ENCODE measurements at places on chromosomes 12 and 14. TPM values are rescaled to one million over a fixed set of nuclear protein-coding genes. Genes with fewer than 3 reads are reported as not detected.

Gene SERPINA5
- total RNA-seq = 0.56 TPM

DNA sequence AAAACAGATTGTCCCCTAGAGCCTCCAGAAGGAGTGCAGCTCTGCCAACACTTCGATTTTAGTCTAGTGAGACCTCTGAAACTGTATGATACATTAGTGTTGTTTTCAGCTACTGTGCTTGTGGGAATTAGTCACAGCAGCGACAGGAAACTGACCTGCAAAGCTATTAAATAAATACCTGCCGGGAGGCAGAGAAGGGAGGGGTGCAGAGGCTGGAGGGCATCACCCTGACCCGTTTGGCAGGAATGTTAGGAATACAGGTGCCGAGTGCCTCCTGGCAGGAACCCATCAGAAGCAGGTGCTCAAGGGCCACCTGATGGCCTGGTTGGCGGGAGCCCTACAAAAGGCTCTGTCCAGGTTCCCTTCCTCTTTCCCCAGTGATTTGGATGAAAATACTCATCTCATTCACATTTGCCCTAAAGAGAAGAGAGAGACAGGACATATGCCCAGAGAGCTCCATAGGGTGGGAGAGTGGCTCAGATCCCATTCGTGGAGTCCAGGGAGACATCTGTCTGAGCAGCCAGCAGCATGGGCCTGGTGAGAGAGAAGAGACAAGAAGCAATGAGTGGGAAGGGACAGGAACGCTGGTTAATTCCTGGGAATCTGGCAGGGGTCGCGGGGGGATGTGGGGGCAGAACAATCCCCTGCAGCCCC, 44.6 kb downstream of the C14orf132 start:
- peaks cover 8% of the 10 kb centered on the region for H3K4me1 ChIP-seq
- H3K27ac ChIP-seq = no peak overlapping the region

Gene GNS
- total RNA-seq = 199 TPM

Gene KRT6C
- not detected for total RNA-seq

Gene POLR3B
- 9.6 TPM for total RNA-seq

- no peaks in the 10 kb centered on the region for H3K36me3 ChIP-seq
- peaks cover 19% of the 10 kb centered on the region for H3K4me1 ChIP-seq
- H3K27me3 ChIP-seq = no peaks in the 10 kb centered on the region
- H3K27ac ChIP-seq = peak overlapping the region; percentile 87
- DNase-seq = no peak
Measured at GRCh38 chr12:1797991-1798640, 22.2 kb upstream of the LRTM2 start.

- no peaks in the 10 kb centered on the region for H3K4me1 ChIP-seq
- H3K27ac ChIP-seq = no peak overlapping the region
- no peaks in the 10 kb centered on the region for H3K36me3 ChIP-seq
- no peak for DNase-seq
- peaks cover 88% of the 10 kb centered on the region for H3K27me3 ChIP-seq
- no peak overlapping the region for H3K4me3 ChIP-seq
Measured at GRCh38 chr12:54038871-54039414, 6.1 kb downstream of the HOXC5 start.

GRCh38 chr12:19967431-19967830, 400.9 kb upstream of the PDE3A start:
- no peak for DNase-seq
- H3K36me3 ChIP-seq = no peaks in the 10 kb centered on the region
- H3K4me1 ChIP-seq = no peaks in the 10 kb centered on the region
- H3K27me3 ChIP-seq = no peaks in the 10 kb centered on the region
- H3K4me3 ChIP-seq = no peak overlapping the region

- no peaks in the 10 kb centered on the region for H3K27me3 ChIP-seq
- peaks cover 53% of the 10 kb centered on the region for H3K4me1 ChIP-seq
- H3K36me3 ChIP-seq = peaks cover 10% of the 10 kb centered on the region
- H3K27ac ChIP-seq = no peak overlapping the region
- DNase-seq = no peak
Measured at GRCh38 chr12:52242442-52243258, 9.6 kb downstream of the KRT7 start.

DNA sequence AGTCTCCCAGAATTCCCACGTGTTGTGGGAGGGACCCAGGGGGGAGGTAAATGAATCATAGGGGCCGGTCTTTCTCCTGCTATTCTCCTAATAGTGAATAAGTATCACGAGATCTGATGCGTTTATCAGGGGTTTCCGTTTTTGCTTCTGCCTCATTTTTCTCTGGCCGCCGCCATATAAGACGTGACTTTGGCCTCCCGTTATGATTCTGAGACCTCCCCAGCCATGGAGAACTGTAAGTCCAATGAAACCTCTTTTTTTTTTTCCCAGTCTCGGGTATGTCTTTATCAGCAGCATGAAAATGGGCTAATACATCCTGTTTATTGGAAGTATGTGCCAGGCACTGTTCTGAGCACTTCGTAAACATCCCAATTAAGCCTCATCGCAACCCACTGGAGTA, 788 bp downstream of the KRT72 start:
- H3K36me3 ChIP-seq = no peaks in the 10 kb centered on the region
- no peak overlapping the region for H3K27ac ChIP-seq
- H3K27me3 ChIP-seq = peaks cover 35% of the 10 kb centered on the region
- H3K4me3 ChIP-seq = no peak overlapping the region

- DNase-seq = no peak
- H3K36me3 ChIP-seq = no peaks in the 10 kb centered on the region
- no peaks in the 10 kb centered on the region for H3K27me3 ChIP-seq
- no peaks in the 10 kb centered on the region for H3K4me1 ChIP-seq
- no peak overlapping the region for H3K27ac ChIP-seq
Measured at GRCh38 chr12:40820794-40821484, 128.7 kb downstream of the CNTN1 start.

- no peaks in the 10 kb centered on the region for H3K36me3 ChIP-seq
- H3K4me3 ChIP-seq = no peak overlapping the region
- DNase-seq = no peak
- no peak overlapping the region for H3K27ac ChIP-seq
- peaks cover 20% of the 10 kb centered on the region for H3K4me1 ChIP-seq
Measured at GRCh38 chr12:52168019-52168717, 23.6 kb downstream of the KRT80 start.

Gene SLCO1B1
- not detected for total RNA-seq

Gene OS9
- 294 TPM for total RNA-seq

GRCh38 chr12:57657744-57658143, 24.7 kb upstream of the B4GALNT1 start:
- no peak for DNase-seq
- no peaks in the 10 kb centered on the region for H3K36me3 ChIP-seq
- no peaks in the 10 kb centered on the region for H3K27me3 ChIP-seq
- H3K27ac ChIP-seq = no peak overlapping the region
- H3K4me1 ChIP-seq = peaks cover 6% of the 10 kb centered on the region

DNA sequence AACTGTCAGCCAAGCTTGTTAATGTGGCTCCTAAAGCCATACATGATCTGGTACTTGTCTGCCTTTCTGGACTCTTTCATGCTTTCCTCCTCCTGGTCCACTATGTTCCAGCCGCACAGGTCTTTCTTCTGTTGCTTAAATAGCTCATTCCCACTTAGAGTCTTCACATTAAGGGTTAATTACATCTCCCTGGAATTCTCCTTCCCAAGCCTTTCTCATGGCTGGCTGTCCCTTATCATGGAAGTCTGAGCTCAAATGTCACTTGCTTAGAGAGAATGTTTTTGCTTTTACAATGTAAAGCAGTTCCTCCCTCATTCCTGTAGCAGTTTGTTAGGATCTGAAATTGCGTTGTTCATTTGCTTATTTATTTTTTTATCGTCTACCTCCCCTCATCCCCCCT, 199.6 kb downstream of the TRHDE start:
- no peak overlapping the region for H3K4me3 ChIP-seq
- no peaks in the 10 kb centered on the region for H3K36me3 ChIP-seq
- no peak overlapping the region for H3K27ac ChIP-seq
- H3K27me3 ChIP-seq = no peaks in the 10 kb centered on the region
- no peak for DNase-seq
- no peaks in the 10 kb centered on the region for H3K4me1 ChIP-seq

DNA sequence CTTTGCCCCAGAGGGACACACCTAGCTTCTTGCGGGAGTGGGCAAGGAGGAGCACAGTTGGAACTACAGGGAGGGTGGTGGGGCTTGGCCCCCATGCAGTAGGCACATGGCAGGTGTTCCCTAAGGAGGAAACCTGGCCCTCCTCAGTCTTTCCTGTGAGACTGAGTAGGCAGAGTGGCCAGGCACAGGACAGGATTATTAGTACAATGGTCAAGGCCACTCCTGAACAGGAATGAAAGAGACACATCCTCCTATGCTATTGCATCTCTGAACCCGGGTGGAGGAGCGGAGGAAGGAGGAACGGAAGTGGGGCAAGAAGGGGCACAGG, 846 bp downstream of the MYO1A start:
- no peaks in the 10 kb centered on the region for H3K27me3 ChIP-seq
- peaks cover 9% of the 10 kb centered on the region for H3K4me1 ChIP-seq
- no peak overlapping the region for H3K4me3 ChIP-seq

DNA sequence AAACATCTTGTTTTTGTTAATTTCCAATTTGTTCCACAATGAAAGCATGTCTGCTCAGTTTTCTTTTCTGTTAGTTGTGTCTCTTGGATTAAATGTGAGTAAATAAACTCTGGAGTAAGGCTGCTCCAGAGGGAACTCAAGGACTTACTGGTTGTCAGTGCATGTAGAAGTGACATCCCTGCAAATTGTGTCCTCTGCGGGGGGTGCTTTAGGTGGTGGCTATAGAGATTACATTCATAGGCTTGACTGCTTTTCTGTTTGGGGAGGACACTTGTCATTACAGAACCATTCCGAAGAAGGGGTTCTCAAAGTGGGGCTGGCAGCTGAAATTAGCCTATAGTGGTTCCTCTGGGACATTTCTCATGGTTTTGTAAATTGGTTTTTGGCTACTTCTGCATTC, 8.8 kb downstream of the TMTC2 start:
- H3K27ac ChIP-seq = no peak overlapping the region
- no peak for DNase-seq
- H3K4me3 ChIP-seq = no peak overlapping the region

GRCh38 chr12:29581631-29582030, 84.1 kb upstream of the OVCH1 start:
- no peaks in the 10 kb centered on the region for H3K36me3 ChIP-seq
- H3K4me3 ChIP-seq = no peak overlapping the region
- peaks cover 24% of the 10 kb centered on the region for H3K4me1 ChIP-seq
- no peak overlapping the region for H3K27ac ChIP-seq
- no peaks in the 10 kb centered on the region for H3K27me3 ChIP-seq
- no peak for DNase-seq

Gene NOVA1
- total RNA-seq = 3.4 TPM

- peaks cover 2% of the 10 kb centered on the region for H3K27me3 ChIP-seq
- DNase-seq = no peak
- no peak overlapping the region for H3K27ac ChIP-seq
- H3K4me3 ChIP-seq = no peak overlapping the region
- H3K4me1 ChIP-seq = no peaks in the 10 kb centered on the region
- H3K36me3 ChIP-seq = no peaks in the 10 kb centered on the region
Measured at GRCh38 chr14:105987563-105987962, 461.2 kb downstream of the TMEM121 start.

DNA sequence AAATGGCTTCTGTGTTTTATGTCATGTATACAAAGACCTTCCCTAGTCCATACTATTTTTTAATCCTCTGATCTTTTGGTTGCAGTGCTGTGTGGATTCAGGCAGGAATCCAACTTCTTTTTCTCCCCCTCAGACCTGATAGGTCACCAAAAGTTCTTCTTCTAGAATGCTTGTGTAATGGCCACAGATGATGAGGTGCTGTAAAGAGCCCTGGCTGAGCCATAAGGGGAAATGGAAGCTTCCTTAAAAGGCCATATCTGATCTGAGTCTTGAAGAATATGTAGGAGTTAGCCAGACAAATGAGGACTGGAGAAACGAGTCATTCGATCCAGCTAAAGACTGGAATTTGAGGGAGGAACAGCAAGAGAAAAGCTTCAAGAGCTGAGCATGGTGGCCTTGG, 353.9 kb downstream of the PCNX1 start:
- H3K4me1 ChIP-seq = no peaks in the 10 kb centered on the region
- H3K36me3 ChIP-seq = no peaks in the 10 kb centered on the region
- no peak overlapping the region for H3K27ac ChIP-seq
- no peak for DNase-seq

DNA sequence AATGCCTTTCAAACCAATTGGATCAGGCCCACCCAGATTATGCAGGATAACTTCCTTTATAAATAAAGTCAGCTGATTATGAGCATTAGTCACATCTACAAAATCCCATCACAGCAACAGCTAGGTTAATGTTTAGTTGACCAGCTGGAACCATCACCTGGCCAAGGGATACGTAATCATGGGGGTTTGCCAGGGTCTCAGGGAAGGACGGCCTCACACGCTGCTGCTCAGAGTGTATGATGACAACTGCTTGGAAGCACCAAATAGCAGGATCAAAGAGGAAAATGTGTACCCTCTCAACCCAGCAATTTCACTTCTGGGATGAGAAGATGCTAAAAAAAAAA, 162.6 kb downstream of the SLC15A4 start:
- no peak overlapping the region for H3K27ac ChIP-seq
- H3K36me3 ChIP-seq = no peaks in the 10 kb centered on the region
- no peak overlapping the region for H3K4me3 ChIP-seq

- no peak overlapping the region for H3K27ac ChIP-seq
- H3K27me3 ChIP-seq = no peaks in the 10 kb centered on the region
- no peak for DNase-seq
- no peaks in the 10 kb centered on the region for H3K4me1 ChIP-seq
- no peak overlapping the region for H3K4me3 ChIP-seq
Measured at GRCh38 chr12:122306407-122306806, 40.1 kb upstream of the VPS33A start.

Gene ARHGEF25
- total RNA-seq = 11.5 TPM

Gene VWF
- 468 TPM for total RNA-seq

Gene FZD10
- 1.9 TPM for total RNA-seq

- no peak overlapping the region for H3K4me3 ChIP-seq
- H3K27ac ChIP-seq = no peak overlapping the region
- no peaks in the 10 kb centered on the region for H3K36me3 ChIP-seq
- H3K4me1 ChIP-seq = peaks cover 55% of the 10 kb centered on the region
- no peak for DNase-seq
Measured at GRCh38 chr14:52936437-52936836, 14.4 kb downstream of the FERMT2 start.

GRCh38 chr12:75172611-75173010, 37.0 kb downstream of the KCNC2 start:
- H3K27ac ChIP-seq = no peak overlapping the region
- DNase-seq = no peak
- no peaks in the 10 kb centered on the region for H3K36me3 ChIP-seq
- no peaks in the 10 kb centered on the region for H3K4me1 ChIP-seq

Gene KCNK13
- 1.2 TPM for total RNA-seq

DNA sequence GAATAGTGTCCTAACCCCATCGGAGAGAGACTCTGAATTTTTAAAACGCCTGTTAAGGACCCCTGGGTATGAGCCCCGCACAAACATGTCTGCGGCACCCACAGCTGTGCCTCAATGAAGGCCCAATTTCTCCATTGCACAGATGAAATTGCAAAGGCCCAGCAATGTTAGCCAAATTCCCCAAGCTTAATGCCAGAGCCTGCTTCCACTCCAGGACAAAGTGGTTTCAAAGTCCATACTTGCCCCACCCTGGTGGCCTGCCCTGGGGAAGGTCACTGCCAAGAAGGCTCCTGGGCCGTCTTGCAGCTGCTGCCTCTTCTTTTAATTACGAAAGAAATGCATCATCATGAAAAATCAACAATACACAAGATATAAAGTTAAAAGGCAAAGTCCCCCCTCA, 1179.7 kb downstream of the VRK1 start:
- DNase-seq = peak; percentile 40
- H3K27me3 ChIP-seq = no peaks in the 10 kb centered on the region
- H3K4me3 ChIP-seq = peak overlapping the region; percentile 52
- H3K36me3 ChIP-seq = no peaks in the 10 kb centered on the region

GRCh38 chr12:82970614-82971013, 283.9 kb downstream of the TMTC2 start:
- no peak for DNase-seq
- no peaks in the 10 kb centered on the region for H3K27me3 ChIP-seq
- H3K27ac ChIP-seq = no peak overlapping the region
- H3K4me3 ChIP-seq = no peak overlapping the region

All from lower lobe of right lung (tissue), 2 donors.